ENCODE measurements at places on chromosomes 2 and 18.

DNA sequence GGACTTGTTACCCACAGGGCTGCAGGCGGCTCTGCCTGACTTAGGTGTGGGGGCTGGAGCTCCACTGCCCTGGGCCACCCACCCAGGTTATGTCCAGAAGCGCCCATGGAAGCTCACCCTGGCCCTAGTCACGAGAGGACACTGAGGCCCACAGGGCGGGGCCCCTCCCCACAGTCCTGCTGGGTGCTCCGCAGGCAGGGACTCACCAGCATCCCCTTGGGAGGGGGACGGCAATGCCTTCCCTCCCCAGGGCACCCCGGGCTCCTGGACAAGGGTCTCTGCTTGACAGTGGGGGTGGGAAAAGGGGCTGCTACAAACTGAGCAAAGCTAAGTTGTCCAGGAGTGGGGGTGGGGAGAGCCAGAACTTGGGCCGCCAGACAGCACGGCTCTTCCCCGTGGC lies 60.5 kb downstream of the AQP12A start:
- no peak for DNase-seq

DNA sequence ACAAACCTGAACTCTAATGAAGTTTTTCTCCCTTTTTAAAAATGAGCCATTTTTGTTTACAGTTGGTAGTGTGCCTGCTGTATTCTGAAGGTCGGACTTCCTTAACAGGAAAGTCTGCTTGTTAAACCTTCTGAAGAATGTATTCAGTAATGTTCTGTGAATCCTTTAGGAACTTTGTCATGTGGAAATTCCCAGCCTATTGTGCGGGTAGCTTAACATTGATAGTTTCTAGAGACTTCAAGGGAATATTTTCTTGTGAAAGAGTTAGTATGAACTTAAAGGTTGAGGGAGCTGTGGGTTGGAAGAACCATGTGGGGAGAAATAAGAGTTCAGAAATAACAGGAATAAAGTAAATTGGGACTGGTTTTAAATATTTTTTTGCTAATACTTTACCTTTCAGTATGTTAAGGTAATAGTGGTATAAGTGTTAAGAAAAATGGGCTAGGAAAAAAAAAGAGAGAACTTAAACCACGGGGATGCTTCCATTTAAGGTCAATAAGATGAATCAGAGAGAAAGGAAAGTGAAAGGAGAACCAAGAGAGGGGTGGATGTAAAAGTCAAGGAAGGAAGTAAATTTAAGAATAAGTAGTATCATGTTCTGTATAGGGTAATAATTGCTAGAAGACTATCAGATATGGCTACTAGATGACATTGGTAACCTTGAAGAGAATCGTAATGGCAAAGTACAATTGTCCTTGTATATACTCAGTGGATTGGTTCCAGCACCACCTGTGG lies 90.5 kb downstream of the PMS1 start:
- no peak for DNase-seq

- no peak for DNase-seq
Measured at GRCh38 chr2:31012406-31012805, 125.8 kb downstream of the GALNT14 start.

GRCh38 chr18:79738041-79738461 lies 58.4 kb downstream of the CTDP1 start:
- no peak for DNase-seq

- DNase-seq: no peak
Measured at GRCh38 chr2:214293593-214293992, 117.3 kb upstream of the VWC2L start.

- DNase-seq: no peak
Measured at GRCh38 chr2:11630855-11631254, 39.1 kb downstream of the NTSR2 start.

- no peak for DNase-seq
Measured at GRCh38 chr18:77457681-77458080, 208.0 kb downstream of the GALR1 start.

DNA sequence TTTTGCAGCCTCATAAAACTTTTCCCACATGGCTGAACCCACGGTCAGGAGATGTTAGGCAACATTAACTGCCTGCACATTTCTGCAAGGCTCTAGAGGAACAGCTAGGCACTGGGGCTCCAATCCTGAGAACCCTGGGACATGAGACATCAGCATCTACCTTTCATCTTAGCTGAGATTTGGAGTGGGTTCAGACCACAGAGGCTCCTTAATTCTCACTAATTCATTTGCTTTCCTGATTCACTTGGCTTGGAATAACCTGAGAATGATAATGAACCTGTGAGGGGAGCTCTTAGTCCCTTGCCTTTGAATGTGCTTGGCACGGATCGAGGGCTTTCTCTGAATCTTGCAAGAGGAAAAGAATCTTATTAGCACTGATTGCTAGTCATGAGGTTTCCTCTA lies 266.2 kb downstream of the FIGN start:
- DNase-seq: no peak

DNA sequence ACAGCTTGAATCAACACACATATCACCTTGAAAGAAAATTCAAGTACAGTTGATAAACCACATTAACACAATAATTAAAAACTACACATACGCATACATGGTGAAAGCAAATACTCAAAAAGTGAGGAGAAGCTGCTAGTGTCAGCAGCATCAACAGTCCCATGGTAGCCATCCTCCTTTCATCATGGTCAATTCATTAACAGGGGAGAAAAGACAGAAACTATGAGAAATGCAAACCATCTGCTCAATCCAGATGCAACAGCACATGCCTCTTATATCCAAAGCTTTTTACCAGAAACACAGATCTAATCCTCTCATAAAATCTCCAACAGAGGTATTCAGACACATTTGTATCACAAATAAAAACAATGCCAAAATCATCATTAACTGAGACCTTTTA lies 81.9 kb upstream of the CHRNA1 start:
- DNase-seq: no peak

DNA sequence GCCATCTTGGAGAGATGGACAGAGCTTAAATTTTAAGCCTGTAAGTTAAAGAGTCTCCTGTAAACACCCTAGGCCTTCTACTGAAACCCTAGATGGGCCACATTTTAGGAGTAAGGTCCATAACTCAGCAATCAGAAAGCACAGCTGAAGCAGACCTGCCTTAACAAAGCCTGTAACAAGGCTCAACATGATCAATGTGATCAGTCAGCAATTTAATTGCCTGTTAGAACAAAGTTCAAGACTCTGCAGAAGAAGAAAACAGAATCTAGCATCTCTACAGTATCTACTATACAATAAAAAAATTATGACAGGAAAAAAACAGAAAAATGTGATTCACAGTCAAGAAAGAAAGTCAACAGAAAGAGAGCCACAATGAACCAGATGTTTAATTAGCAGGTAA lies 27.1 kb downstream of the SEPTIN10 start:
- DNase-seq: no peak

DNA sequence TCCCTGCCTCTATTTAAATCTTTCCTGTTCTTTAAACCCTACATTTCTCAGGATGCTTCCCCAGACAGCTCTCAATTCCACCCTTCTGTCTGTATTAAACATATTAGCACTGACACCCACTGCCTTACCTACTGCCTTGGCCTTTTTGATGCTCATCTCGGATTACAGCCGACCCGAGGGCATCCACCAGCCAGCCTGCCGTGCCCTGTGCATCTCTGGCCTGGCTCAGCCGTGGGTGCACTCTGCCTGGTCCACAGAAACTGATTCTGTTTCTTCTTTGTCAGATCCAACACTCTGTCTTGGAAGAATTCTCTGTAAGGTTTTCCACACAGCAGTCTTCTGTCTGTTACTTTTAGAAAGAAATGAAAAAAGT lies 27.2 kb downstream of the TANC1 start:
- no peak for DNase-seq

DNA sequence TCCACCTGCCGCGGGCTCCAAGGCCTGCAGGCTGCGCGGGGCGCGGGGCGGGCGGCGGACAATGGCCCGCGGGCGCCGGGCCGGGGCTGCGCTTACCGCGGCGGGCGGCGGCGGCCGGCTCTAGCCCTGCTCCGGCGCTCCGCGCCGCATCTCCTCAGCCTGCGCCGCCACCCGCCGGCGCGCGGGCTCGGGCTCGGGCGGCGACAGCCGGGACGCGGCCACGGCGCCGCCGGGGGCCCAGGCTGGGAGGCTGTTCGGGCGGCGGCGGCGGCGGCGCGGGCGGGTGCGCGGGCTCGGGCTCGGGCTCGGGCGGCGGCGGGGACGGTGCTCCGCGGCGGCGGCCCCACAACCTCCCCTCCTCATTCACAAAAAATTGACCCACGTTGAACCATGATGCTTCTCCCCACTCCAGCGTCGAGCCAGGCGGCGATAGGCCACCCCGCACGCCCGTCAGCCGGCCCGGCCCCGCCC lies at the start of gene HDAC4:
Gene HDAC4 (minus strand): TSS at position 425 of the 471 bp plus-strand sequence. CDS start 48,321 bp downstream, outside the sequence.
- DNase-seq: no peak

DNA sequence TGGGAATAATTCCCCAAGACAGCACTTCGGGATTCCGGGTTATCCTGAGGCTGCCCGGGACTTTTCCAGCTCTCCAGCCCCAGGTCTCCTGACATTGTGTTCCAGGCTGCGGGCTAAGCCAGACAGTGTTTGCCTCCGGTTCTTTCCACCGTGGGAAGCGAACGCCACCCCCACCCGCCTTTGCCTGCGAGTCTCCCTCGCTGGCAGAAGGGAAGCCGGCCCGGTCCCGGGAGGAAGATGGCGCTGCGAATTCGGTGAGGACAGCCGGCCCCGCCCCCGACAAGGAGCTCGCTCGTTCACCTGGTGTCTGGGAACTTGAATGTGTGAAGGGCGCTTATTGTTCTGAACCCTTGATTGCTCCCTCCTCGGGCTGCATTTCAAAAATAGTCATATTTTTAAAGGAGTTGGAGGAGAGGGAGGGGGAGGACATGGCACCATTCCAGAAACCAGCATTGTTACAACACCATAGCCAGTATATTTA lies 2.9 kb downstream of the LRATD1 start:
- DNase-seq: no peak

DNA sequence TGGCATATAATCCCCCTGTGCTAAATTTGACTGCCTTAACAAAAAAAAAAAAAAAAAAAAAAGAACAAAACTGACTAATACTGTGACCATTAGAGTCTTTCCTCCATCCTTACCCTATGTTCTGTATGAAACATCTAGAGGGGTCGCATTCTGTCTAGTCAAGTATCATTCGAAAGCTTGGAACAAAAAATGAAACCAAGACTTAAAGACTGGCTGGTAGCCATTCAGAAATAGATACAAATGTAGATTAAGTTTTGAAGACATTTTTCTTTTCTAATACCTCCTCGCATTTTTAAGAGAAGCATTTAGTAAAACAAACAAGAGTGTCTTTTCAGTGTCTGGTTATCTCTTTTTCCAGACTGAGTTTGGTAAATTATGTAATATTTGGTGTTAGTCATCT lies 66.7 kb downstream of the SPATS2L start:
- no peak for DNase-seq

DNA sequence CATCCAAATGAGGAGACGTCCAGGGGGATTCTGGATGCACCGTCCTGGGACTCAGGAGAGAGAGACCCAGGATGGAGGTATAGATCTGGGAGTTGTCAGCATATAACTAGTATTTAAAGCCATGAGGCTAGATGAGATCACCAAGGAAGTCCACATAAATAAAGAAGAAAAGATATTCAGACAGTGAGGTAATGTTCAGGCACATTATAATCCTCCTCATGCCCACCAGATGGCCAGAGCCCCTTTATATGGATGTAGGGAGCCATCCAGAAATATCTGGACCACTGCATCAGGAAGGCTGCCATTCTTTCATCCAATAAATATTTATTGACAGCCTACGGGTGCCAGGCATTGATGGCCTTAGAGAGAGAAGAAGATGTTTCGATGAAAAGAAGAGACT lies 21.2 kb upstream of the NCKAP5 start:
- DNase-seq: no peak

- DNase-seq: no peak
Measured at GRCh38 chr2:110946902-110947301, 173.8 kb upstream of the BCL2L11 start.

Data from stimulated activated CD4-positive, alpha-beta T cell treated with anti-CD3 and anti-CD28 coated beads, Interleukin-4, amount 100 ng/mL, for 1 hour (primary cell).